GM13977 (cell line): ENCODE measurements at places on chromosomes 7 and 10.

GRCh38 chr7:44278451-44279161 lies 46.8 kb downstream of the CAMK2B start:
- no peak for DNase-seq

DNA sequence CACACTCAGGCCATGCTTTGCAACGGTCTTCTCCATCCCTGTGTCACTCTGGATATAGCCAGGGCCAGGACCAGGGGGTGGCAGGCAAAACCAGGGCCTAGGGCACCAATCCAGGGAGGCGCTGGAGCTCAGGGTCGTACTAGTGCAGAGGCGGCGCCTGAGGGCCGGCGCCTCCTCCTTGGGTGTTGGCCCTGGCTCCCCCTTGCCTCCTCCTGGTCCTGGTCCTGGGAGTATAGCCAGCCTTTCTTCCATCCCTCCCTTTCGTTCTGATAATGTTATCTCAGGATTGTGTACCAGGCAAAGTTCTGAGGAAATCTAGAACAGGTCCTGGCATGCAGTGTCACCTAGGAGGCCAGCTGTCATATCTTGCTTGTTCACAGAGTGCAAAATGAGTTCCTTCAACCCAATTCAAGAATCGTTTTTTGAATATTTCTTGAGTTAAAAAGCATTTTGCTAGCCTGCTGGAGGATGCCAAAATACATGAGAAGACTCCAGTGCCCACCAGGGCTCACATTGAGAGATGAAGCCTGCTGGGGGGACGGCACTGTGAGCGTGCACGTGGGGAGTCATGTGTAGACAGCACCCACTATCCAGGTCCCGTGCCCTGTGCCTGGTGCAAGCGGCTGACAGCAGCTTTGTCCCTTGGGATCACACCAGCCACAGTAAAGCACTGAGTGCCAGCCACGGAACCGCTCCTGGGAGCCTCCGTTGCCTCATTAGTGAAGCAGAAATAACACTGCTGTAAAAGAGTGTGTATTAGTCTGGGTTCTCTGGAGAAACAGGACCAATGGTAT lies 106.9 kb upstream of the C7orf33 start:
- DNase-seq: no peak

- DNase-seq: no peak
These were observed 34.1 kb upstream of the INPP5F start for GRCh38 chr10:119691726-119692125.

GRCh38 chr7:16637379-16637778 lies 8.2 kb downstream of the ANKMY2 start:
- DNase-seq: no peak

DNA sequence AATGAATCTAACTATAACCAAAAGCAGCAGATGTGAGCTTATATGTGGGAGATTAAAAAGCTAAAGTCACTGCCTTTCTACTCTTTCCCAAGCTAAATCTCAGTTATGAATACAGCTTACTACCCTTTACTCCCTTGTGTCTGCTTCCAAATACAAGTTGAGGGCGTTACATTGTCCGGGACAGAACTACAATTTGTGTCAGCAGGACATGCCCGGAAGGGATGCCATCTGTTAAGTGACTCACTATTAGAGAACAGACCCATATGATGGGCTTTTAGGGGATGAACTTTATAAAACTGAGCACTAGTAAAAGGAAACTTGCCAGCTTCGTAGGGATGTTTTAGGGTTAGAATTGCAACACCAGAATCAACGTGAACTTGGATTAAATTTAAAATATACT lies 299.7 kb upstream of the CSTF2T start:
- DNase-seq: no peak

- DNase-seq: no peak
These were observed 102.9 kb upstream of the FAM20C start for GRCh38 chr7:89232-90019.

DNA sequence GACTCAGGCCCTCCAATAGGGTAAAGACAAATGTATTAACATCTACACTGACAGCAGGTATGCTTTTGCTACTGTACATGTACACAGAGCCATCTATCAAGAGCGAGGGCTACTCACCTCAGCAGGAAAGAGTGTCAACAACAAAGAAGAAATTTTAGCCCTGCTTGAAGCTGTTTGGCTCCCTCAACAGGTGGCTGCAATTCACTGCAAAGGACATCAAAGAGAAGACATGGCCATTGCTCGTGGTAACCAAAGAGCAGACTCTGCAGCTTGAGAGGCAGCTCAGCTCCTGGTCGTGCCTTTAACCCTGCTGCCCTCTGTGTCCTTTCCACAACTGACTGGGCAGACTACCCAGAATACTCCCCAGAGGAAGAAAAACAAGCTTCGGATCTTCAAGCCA lies 5.1 kb downstream of the AKR1B15 start:
- peak; percentile 11 for DNase-seq

GRCh38 chr7:24980534-24981170 lies 674 bp upstream of the OSBPL3 start:
- DNase-seq: peak; percentile 65

DNA sequence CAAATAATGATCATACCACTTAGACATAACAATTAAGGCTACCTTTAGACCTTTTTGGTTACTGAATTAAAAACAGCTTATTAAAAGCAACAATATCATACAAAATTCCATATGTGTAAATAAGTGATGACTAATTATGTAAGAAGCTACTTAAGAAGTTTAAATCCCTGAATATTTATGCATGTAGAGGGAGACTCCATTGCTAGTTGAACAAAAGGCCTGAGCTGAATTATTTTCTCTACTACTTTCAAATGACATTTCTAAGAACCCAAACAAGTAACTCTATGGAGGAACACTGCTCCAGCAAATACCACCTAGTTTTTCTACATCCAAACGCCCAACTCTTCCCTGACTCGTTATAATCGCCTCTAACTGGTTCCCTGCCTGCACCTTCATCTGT lies 31.5 kb downstream of the EPC1 start:
- DNase-seq: no peak
